CD8-positive, alpha-beta memory T cell (primary cell): ENCODE measurements at places on chromosomes 3 and 15. TPM values are rescaled to one million over a fixed set of nuclear protein-coding genes. Genes with fewer than 3 reads are reported as not detected.

TEX9 gene
- 0.25 TPM for polyA plus RNA-seq

TICRR gene
- not detected for polyA plus RNA-seq

DNAJC13 gene
- polyA plus RNA-seq: 8.3 TPM

DAZL gene
- not detected for polyA plus RNA-seq

CCR3 gene
- 0.22 TPM for polyA plus RNA-seq

MYH15 gene
- polyA plus RNA-seq: not detected

IMPDH2 gene
- 76.1 TPM for polyA plus RNA-seq

CADM2 gene
- polyA plus RNA-seq: not detected

SPTBN5 gene
- polyA plus RNA-seq: not detected

C3orf52 gene
- 0.12 TPM for polyA plus RNA-seq

GOLGA8M gene
- polyA plus RNA-seq: not detected
